ENCODE measurements at places on chromosomes 7 and 10.

GRCh38 chr10:132807621-132808049 is 21.7 kb upstream of the NKX6-2 start:
- DNase-seq = no peak

GRCh38 chr10:121326905-121327304 is 271.3 kb downstream of the FGFR2 start:
- DNase-seq = no peak

- DNase-seq = peak; percentile 75
Measured at GRCh38 chr7:148884299-148885022, 370 bp upstream of the EZH2 start.

- DNase-seq = no peak
Measured at GRCh38 chr10:86367152-86367951, 757 bp upstream of the GRID1 start.

- no peak for DNase-seq
Measured at GRCh38 chr7:25255611-25256332, 27.5 kb upstream of the NPVF start.

Data from SHP77 treated with DMSO at 0.1 percent for 48 hours (cell line).